NCI-H524 treated with DMSO at 0.1 percent for 48 hours (cell line): ENCODE measurements at places on chromosomes 2 and 18.
A peak's percentile ranks its signal among the peaks of the same experiment; 100 is the strongest.

DNA sequence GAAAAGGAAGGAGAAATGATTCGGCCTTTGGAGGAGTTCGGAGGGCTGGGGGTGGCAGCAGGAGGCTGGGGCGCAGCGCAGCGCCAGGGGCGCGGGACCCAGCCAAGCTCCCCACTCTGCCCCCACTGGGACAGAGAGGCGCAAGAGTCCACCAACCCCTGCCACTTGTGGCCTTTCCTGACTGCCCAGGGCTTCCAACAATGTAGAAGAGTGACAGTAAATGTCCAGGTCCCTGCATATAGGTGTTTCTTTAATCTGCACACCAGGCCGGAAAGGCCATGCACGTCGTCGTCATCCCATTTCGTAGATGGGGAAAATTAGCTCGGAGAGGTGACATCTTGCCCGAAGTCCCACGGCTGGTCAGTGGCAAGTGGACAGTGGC is 96.6 kb downstream of the INHBB start:
- DNase-seq, result no peak

DNA sequence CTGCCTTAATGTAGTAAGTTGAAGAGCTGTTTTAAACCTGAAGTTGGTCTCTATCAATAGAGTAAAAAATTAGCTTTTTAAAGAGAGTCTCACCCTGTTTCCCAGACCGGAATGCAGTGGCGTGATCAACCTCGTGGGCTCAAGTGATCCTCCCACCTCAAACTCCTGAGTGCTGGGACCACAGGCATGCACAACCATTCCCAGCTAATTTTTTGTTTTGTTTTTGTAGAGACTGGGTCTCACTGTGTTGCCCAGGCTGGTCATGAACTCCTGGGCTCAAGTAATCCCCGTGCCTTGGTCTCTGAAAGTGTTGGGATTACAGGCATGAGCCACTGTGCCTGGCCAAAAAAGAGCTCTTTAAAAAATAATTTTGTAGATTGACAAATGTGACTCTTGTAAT is 40.3 kb downstream of the CRIM1 start:
- no peak for DNase-seq

GRCh38 chr2:33320573-33320972 is 155.9 kb upstream of the RASGRP3 start:
- DNase-seq, result no peak

DNA sequence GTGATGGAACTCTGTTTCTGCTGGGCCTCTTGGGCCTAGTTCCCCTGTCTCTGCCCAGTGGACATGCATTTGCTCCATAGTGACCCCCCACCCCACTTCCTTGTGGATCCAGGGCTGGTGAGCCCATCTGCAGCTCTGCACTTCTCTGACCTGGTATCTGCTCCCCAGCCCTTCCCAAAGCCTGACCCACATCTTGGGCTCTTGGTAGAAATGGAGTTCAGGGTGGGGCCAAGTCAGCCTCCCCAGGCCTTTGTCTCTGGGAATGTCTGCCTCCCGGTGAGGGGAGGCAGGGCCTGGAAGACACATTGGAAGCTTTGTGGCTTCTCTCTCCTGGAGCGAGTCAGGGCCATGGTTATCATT is 6.3 kb upstream of the TRAF3IP1 start:
- no peak for DNase-seq

GRCh38 chr2:150051004-150051403 is 436.5 kb downstream of the RND3 start:
- no peak for DNase-seq

- no peak for DNase-seq
These were observed 202.4 kb downstream of the FBXO15 start for GRCh38 chr18:73945130-73945792.

GRCh38 chr2:16151281-16151570 is 210.9 kb downstream of the MYCN start:
- no peak for DNase-seq

- no peak for DNase-seq
These were observed 19.9 kb upstream of the CDH19 start for GRCh38 chr18:66623821-66624220.

GRCh38 chr18:32899819-32900218 is 127.0 kb upstream of the KLHL14 start:
- DNase-seq, result no peak

DNA sequence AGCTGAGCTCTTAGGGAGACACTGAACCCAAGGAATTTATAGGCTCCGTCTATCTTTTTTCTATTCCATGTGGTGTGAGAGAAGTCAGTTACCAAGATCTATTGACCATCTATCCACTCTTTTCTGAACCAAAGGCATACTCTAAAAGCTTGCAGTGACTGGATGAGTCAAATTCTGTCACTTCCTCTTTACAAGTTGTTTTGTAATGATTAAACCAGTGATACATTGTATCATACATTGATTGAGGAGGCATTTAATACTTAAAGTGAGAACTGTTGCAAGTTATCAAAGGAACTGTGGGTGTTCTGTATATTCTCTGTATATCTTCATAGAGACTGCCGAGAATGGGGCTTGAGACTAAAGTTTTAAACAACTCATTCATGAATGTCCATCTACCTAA is 188.8 kb downstream of the CAMKMT start:
- no peak for DNase-seq

GRCh38 chr2:112541315-112542122 is 746 bp upstream of the POLR1B start:
- no peak for DNase-seq

- no peak for DNase-seq
These were observed 179.0 kb downstream of the PPP1R1C start for GRCh38 chr2:182164686-182165085.

- DNase-seq, result no peak
These were observed 323.0 kb downstream of the TXNL1 start for GRCh38 chr18:56315363-56315762.

DNA sequence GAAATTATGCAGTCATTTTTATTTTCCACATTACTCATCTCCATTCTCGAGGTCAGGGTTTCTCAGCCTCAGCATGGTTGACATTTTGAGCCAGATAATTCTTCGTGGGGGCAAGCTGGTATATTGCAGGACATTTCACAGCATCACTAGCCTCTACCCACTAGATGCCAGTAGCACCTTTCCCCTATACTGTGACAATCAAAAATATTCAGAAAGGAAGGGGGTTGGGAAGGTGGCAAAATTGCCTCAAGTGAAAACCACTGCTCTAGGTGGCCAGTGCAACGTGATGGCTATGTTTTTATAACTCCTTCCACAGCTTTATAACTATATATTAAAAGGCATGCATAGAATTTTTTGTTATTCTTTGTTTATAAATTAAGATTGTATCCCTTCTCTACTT is 294.5 kb downstream of the CNTNAP5 start:
- DNase-seq, result no peak

GRCh38 chr2:96105994-96106715 is 10.2 kb downstream of the ADRA2B start:
- no peak for DNase-seq

DNA sequence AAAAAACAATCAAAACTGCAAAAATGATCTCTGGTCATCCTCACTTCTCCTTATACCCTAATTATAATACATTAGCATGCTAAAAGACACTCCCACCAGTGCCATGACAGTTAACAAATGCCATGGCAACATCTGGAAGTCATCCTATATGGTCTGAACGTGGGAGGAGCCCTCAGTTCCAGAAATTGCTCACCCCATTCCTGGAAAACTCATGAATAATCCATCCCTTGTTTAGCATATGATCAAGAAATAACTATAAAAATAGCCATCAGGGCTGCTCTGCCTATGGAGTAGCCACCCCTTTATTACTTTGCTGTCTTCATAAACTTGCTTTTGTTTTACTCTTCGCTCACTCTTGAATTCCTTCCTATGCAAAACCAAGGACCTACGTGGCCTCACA is 5.7 kb upstream of the C2orf80 start:
- DNase-seq, result no peak

GRCh38 chr2:75336451-75336850 is 137.1 kb upstream of the TACR1 start:
- no peak for DNase-seq

DNA sequence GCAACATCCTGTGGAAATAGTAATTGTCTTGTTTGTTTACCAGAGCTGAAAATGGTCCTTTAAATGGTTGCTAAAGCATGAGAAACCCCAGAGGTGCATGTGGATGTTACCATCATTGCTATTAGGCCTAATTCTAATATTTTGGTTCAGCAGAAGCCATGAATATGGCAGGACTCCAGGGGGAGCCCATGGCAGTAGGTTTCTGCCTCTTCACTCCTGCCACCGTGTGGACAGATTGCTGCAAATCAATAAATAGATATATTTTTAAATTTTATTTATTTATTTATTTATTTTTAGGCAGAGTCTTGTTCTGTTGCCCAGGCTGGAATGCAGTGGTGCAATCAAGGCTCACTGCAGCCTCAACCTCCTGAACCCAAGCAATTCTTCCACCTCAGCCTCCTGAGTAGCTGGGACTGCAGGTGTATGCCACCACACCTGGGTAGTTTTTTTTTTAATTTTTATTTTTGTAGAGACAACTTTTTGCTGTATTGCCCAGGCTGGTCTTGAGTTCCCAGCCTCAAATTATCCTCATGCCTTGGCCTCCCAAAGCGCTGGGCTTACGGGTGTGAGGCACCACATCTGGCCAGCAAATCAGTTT is 54.9 kb upstream of the CAPN13 start:
- peak; percentile 50 for DNase-seq
